ENCODE measurements at places on chromosomes 3 and 15.

DNA sequence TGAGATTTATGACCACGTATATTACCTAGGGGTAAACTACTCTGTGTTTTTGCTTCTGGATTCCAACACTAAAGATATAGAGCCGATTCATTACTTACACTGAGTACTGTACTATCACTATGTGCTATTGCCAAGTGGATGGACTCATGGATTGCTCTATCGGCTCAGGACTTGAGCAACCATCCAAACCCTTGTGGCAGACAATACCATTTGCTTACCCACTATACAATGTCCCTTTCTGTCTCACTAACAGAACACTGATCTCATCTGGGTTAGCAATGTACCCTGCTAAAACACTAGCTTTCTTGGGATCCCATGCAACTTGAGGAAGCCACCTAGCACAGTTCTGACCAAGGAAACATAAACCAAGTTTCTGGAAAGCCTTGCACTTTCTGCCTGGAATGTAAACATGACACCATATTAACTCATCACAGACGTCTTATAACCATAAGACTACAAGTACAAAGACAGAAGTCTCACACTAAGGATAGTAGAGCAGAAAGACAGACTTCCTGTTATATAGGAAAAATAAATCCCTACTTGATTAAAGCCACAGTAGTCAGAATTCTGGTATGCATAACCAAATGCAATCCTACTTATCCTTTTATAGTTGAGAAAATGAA is 38.6 kb downstream of the HACD2 start:
- DNase-seq: no peak

DNA sequence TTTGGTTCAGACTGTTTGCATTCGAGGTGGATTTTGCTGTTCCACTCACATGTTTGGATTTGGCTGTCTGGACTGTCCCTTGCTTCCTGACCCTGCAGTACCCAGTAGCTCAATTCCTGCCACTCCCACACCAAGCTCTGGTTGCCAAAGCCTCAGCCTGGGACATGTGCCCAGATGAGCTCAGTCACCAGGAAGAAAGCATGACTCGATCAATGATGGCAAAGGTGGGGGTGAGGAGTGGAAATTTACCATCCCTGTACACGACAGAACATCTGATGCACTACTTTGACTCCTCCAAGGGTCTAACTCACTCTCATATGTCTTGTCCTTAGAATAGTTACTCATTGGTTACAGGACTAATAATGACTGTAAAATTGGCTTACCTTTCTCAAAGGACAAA is 45.2 kb downstream of the ZNF385D start:
- no peak for DNase-seq

DNA sequence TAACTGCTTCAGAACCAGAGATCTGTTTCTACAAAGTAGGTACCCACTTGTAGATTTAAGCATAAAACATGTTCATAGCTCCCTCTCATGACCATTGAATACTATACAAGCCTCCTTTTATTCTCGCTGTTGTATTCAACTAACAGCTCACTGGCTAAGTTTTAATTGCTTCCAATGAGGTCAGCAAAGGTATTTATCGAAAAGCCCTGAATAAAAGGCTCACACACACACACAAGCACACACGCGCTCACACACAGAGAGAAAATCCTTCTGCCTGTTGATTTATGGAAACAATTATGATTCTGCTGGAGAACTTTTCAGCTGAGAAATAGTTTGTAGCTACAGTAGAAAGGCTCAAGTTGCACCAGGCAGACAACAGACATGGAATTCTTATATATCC is at the start of gene FGF7:
Gene FGF7 (plus strand): TSS at position 222 of the 400 bp plus-strand sequence. CDS start 1,056 bp downstream, outside the sequence.
- no peak for DNase-seq

GRCh38 chr15:89083246-89083645 is 5.0 kb upstream of the ABHD2 start:
- DNase-seq: no peak

- no peak for DNase-seq
These were observed 90.2 kb upstream of the CHD2 start for GRCh38 chr15:92809880-92810361.

DNA sequence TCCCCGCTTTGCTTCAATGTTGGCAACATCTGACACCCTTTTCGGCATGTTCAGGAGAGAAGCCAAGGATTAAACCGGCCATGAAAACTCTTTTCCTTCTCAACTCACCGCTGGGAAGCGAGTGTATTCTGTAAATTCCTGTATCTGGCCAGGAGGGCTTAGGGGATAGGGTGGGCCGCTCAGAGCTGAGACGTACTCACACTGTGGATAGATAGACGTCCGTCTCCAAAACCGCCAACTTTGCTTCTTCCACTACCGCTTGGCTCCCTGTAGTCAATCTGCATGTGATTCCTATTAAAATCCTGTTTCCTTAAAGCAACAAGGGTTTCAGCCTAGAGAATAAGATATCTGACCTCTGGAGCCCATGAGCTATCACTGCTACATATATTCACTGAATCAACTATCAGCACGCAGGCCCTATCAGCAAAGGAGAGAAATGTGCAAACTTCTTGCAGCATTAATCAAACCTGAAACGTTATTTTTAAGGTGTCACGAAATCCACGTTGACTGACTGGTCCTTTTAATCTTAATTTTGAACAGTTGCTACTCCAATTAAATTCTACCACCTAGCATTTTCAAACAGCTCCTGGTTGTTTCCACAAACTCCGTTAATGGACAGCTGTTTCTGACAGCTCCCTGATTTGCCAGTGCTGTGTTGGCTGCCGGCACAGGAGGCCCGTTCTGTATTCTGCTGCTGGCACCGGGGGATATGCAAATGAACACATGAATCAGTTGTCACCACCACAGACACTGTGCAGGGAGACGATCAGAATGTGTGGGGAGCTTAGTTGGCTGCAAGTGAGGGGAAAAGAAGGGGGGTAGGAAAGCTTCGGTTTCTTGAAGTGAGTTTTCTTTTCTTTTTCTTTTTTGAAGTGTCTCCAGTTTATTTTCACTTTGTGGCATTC is 438.9 kb upstream of the ARRDC4 start:
- DNase-seq: no peak

GRCh38 chr3:76998555-76998954 is 41.3 kb upstream of the ROBO2 start:
- DNase-seq: no peak

GRCh38 chr3:175749981-175750380 is 890.8 kb downstream of the NAALADL2 start:
- no peak for DNase-seq

DNA sequence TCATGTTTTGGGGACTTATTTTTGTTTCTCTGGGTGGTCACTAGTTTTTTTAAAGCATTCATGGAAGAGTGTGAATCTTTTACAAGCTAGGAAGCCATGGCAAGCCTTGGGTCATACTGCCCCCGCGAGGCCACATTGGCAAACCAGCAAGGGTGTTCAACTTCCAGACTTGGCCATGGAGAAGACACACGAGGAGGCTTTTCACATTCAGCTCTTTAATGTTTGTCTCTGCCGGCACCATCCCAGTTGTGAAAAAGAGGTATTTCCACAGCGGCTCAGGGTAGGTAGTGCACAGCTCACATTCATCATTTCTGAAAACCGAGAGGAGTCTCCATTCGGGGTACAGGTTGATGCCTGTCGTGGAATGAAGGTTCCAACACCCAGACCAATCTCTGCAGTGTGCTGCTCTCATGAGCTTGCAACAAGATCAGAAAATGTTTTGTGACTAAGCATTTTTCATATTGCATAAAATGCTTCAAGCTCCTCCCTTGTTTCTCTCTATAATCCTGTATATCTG is 7.7 kb downstream of the CCR5 start:
- no peak for DNase-seq

DNA sequence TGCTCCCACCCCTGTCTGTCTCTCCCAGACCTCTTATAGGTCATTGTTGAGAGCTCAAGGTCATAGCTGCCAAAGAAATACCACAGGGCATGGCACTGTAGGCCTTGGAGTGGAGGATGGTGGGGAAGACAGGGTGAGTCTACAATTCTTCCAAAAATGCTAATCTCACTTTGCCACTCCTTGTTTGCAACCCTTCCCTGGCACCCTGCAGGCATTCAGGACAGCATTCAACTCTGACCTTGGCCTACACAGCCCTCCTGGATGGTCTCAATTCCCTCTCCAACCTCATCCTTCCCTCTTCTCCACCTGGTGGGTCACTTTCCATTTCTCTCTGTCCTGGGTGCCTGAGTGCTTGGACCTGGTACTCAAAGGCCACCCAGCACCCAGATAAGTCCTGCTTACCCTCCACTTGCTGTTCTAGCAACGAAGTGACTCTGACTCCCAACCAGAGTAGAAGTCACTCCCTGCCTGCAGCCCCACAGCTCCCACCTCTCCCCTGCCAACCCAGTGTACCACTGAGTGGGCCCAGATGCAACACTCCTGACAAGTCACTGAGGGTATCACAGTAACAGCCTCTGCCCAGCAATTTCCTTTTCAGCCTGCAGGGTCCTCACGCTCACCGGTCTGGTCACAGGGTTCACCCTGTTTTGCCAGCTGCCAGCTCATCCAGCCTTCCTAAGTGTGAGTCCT is 36.6 kb downstream of the AMOTL2 start:
- no peak for DNase-seq
